ENCODE measurements at places on chromosomes 6 and 20. TPM values are rescaled to one million over a fixed set of nuclear protein-coding genes. Genes with fewer than 3 reads are reported as not detected.

RUNX2 gene
- polyA plus RNA-seq: 4.5 TPM

HLA-DQA2 gene
- 0.77 TPM for polyA plus RNA-seq

CHRNA4 gene
- not detected for polyA plus RNA-seq

SKIC2 gene
- 21.8 TPM for polyA plus RNA-seq

PKIB gene
- 0.24 TPM for polyA plus RNA-seq

SSTR4 gene
- not detected for polyA plus RNA-seq

TGM3 gene
- polyA plus RNA-seq: not detected

CD83 gene
- polyA plus RNA-seq: 4.8 TPM

NOX3 gene
- polyA plus RNA-seq: not detected

SLC17A3 gene
- polyA plus RNA-seq: not detected

DNA sequence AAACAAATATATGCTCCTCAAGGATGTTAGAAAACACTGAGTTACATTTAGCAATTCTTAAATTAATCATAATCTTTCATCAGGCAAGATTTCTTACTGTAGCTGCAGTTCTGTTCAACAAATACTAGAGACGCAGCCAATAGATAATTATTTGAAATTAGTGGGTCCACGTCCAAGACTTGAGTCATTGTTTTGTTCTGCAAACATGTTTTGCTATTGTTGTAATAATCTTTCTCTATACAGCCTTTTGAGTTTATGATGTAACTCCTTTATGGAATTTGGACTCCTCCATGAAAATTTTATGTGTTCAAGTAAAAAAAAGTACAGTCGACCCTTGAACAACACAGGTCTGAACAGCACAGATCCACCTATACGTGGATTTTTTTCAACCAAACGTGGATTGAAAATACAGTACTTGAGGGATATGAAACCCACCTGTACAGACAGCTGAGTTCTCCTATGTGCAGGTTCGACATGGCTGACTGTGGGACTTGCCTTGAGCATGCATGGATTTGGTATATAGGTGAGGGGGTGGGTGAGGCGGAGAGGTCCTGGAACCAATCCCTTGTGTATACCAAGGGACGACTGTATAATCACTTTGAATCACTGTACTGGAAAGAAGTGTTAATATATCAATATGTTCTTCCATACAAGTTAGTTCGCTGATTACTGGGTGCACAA lies 41.3 kb upstream of the SLC22A16 start:
- no peak for DNase-seq
- no peaks in the 10 kb centered on the region for H3K36me3 ChIP-seq
- H3K4me3 ChIP-seq: no peak overlapping the region
- H3K27ac ChIP-seq: no peak overlapping the region

- H3K27me3 ChIP-seq: no peaks in the 10 kb centered on the region
- no peaks in the 10 kb centered on the region for H3K4me1 ChIP-seq
- no peak for DNase-seq
- no peak overlapping the region for H3K4me3 ChIP-seq
- H3K27ac ChIP-seq: no peak overlapping the region
These were observed 108.6 kb downstream of the DLL1 start for GRCh38 chr6:170182093-170182780.

GRCh38 chr20:3434232-3434631 lies 26.8 kb upstream of the DNAAF9 start:
- no peaks in the 10 kb centered on the region for H3K27me3 ChIP-seq
- H3K27ac ChIP-seq: no peak overlapping the region
- H3K4me3 ChIP-seq: no peak overlapping the region

- H3K4me3 ChIP-seq: no peak overlapping the region
- H3K27me3 ChIP-seq: no peaks in the 10 kb centered on the region
- no peak overlapping the region for H3K27ac ChIP-seq
- no peaks in the 10 kb centered on the region for H3K4me1 ChIP-seq
These were observed 41.3 kb downstream of the REV3L start for GRCh38 chr6:111441678-111442243.

DNA sequence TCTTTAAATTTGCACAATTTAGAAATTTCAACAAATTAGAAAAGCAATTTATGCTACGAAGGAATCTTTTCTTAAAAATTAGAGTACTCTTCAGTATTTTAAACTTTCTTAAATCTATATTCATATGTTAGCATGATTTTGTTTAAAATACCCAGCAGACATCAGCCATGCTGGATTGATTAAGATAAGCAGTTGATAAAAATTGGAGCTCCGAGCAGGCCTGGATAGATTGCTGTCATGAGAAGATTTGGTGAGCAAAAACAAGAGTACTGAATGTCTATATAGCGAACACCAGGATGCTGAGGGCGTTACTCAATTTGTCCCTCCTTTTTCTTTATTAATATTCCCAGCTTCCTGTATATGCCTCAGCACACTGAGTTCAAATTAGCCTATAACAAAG lies 108.4 kb upstream of the SLC35B3 start:
- no peak for DNase-seq
- H3K27ac ChIP-seq: no peak overlapping the region
- H3K4me1 ChIP-seq: no peaks in the 10 kb centered on the region
- no peak overlapping the region for H3K4me3 ChIP-seq
- H3K27me3 ChIP-seq: no peaks in the 10 kb centered on the region

DNA sequence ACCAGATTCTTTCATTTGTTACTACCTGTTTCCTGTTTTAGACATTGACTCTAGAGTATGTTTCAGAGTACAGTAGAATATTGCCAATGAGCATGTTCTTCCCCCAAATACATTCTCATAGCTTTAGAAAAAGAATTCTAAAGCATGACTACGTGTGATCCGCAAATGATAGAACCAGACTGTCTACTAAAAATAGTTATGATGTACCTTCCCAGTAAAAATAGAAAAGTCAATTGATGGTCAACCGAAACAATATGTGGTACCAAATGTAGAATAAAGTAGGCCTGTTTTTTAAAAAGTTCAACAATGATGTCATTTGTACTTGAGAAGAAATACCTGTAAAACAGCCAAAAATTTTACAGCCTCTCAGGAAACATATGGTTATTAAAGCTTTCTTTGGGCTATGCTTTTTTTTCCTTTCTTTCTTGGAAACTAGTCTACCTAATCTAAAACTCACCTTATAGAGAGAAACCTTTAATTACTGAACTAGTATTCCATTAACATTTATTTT lies 130.1 kb upstream of the MTHFD1L start:
- H3K36me3 ChIP-seq: no peaks in the 10 kb centered on the region
- no peak overlapping the region for H3K4me3 ChIP-seq
- no peak for DNase-seq
- H3K27me3 ChIP-seq: no peaks in the 10 kb centered on the region
- H3K27ac ChIP-seq: no peak overlapping the region
- no peaks in the 10 kb centered on the region for H3K4me1 ChIP-seq

- DNase-seq: no peak
- no peak overlapping the region for H3K4me3 ChIP-seq
- H3K27me3 ChIP-seq: no peaks in the 10 kb centered on the region
These were observed 349.0 kb downstream of the PRL start for GRCh38 chr6:21947731-21948386.

DNA sequence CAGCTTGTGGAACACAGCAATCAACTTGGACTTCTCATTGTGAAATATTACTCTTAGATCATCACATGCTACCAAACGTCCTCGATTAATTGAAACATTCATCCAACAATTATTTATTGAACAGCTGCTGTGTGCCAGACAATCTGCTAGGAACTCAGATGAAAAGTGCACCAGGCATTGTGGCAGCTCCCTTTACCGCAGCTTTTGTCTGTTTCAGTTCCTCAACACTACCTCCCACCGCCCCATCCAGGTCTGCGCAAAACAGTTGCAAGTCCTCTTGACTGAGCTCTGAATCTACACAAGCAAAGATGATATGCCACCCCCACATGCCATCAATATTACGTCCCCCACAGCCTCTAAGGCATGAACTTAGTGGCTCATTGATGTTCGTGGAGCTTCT lies 1094.4 kb upstream of the MAP3K7 start:
- no peaks in the 10 kb centered on the region for H3K27me3 ChIP-seq
- no peaks in the 10 kb centered on the region for H3K36me3 ChIP-seq
- no peaks in the 10 kb centered on the region for H3K4me1 ChIP-seq
- no peak overlapping the region for H3K4me3 ChIP-seq

- H3K27me3 ChIP-seq: no peaks in the 10 kb centered on the region
- peak overlapping the region; percentile 85 for H3K27ac ChIP-seq
- H3K36me3 ChIP-seq: no peaks in the 10 kb centered on the region
- no peak for DNase-seq
- H3K4me1 ChIP-seq: peaks cover 31% of the 10 kb centered on the region
- peak overlapping the region; percentile 98 for H3K4me3 ChIP-seq
These were observed 852 bp downstream of the GMNN start for GRCh38 chr6:24775520-24776058.

DNA sequence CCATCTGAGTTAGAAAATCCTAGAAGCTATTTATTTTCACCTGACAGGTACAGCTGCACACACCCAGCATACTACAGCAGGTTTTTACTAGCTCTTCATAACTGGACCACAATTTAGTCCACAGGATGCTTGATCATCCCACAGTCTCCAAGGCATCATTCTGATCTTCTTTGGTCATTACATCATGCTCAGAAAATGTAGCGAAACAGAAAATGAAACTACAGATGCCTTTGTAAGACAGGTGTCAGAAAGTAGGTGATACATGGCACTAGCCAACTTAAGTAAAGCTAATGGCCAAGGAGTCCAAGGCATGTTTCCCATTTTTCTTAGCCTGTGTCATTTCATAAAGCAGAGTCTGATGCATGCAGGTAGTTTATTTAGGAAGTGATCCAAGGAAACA lies 102.3 kb downstream of the HTR1B start:
- DNase-seq: no peak
- no peaks in the 10 kb centered on the region for H3K27me3 ChIP-seq
- H3K36me3 ChIP-seq: no peaks in the 10 kb centered on the region
- no peak overlapping the region for H3K4me3 ChIP-seq
- H3K4me1 ChIP-seq: no peaks in the 10 kb centered on the region

- H3K4me3 ChIP-seq: no peak overlapping the region
- H3K27ac ChIP-seq: no peak overlapping the region
- H3K4me1 ChIP-seq: no peaks in the 10 kb centered on the region
- no peaks in the 10 kb centered on the region for H3K27me3 ChIP-seq
These were observed 137.3 kb upstream of the PDE10A start for GRCh38 chr6:165800337-165800736.

GRCh38 chr20:51034476-51034875 lies 11.6 kb upstream of the KCNG1 start:
- no peaks in the 10 kb centered on the region for H3K4me1 ChIP-seq
- H3K27ac ChIP-seq: no peak overlapping the region
- no peak for DNase-seq
- H3K4me3 ChIP-seq: no peak overlapping the region
- no peaks in the 10 kb centered on the region for H3K36me3 ChIP-seq

DNA sequence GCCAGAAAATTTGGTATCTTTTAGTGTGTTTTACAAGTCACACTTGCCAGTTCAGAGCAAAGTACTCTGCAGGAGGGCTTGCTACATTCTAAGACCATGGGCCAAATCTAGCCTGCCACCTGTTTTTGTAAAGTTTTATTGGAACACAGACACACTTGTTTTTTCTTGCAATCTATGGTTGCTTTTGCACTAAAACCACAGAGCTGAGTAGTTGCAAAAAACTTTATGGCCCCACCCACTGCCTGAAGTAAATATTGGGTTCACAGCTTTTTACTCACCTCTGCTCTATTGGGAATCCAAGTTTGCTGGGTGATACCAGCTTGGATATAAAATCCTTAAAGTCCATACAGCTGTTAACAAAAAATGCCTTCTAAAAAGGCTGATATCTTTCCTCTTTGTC lies 109.0 kb downstream of the ZFP64 start:
- H3K4me3 ChIP-seq: no peak overlapping the region
- H3K27me3 ChIP-seq: no peaks in the 10 kb centered on the region
- no peak overlapping the region for H3K27ac ChIP-seq
- H3K4me1 ChIP-seq: peaks cover 7% of the 10 kb centered on the region
- DNase-seq: no peak
- no peaks in the 10 kb centered on the region for H3K36me3 ChIP-seq

GRCh38 chr20:60729135-60729900 lies 522.7 kb upstream of the CDH4 start:
- no peaks in the 10 kb centered on the region for H3K36me3 ChIP-seq
- DNase-seq: no peak
- H3K4me3 ChIP-seq: no peak overlapping the region

GRCh38 chr20:19993958-19994669 lies 23.0 kb upstream of the NAA20 start:
- H3K27ac ChIP-seq: no peak overlapping the region
- no peak overlapping the region for H3K4me3 ChIP-seq
- H3K27me3 ChIP-seq: no peaks in the 10 kb centered on the region
- H3K4me1 ChIP-seq: no peaks in the 10 kb centered on the region
- no peaks in the 10 kb centered on the region for H3K36me3 ChIP-seq

DNA sequence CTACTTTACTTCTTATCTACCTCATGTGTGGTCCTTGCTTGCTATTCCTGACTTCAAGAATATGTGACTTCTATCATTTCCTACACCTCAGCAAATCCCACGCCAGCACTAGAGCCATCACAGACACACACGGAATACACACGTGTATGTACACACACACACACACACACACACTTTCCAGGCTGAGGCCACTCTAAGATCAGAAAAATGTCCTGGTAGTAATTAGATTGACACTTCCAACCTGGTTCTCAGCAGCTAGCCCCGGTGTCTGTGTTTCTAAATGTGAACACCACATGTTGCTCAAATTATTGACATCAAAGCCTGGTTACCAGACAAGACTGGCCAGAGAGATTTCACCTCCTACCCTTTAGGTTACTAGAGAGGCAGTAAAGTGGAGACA lies 54.1 kb upstream of the SASH1 start:
- H3K4me3 ChIP-seq: no peak overlapping the region
- no peaks in the 10 kb centered on the region for H3K27me3 ChIP-seq
- H3K4me1 ChIP-seq: no peaks in the 10 kb centered on the region

DNA sequence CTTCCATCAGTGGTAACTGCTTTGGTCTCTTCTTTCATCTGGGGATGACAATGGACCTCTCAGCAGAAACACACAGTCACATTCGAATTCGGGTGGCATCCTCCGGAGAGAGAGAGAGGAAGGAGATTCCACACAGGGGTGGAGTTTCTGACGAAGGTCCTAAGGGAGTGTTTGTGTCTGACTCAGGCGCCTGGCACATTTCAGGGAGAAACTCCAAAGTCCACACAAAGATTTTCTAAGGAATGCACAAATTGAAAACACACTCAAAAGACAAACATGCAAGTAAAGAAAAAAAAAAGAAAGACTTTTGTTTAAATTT lies 6.1 kb downstream of the EDN1 start:
- no peaks in the 10 kb centered on the region for H3K4me1 ChIP-seq
- H3K27ac ChIP-seq: no peak overlapping the region
- H3K27me3 ChIP-seq: peaks cover 14% of the 10 kb centered on the region
- H3K36me3 ChIP-seq: no peaks in the 10 kb centered on the region
- no peak overlapping the region for H3K4me3 ChIP-seq

GRCh38 chr6:140713495-140713894 lies 1339.0 kb upstream of the CITED2 start:
- H3K4me3 ChIP-seq: no peak overlapping the region
- H3K27ac ChIP-seq: no peak overlapping the region
- no peak for DNase-seq

GRCh38 chr6:92354270-92354829 lies 1065.0 kb downstream of the EPHA7 start:
- no peak for DNase-seq
- no peak overlapping the region for H3K4me3 ChIP-seq
- H3K36me3 ChIP-seq: no peaks in the 10 kb centered on the region
- no peak overlapping the region for H3K27ac ChIP-seq
- H3K4me1 ChIP-seq: no peaks in the 10 kb centered on the region

- H3K27me3 ChIP-seq: no peaks in the 10 kb centered on the region
- H3K36me3 ChIP-seq: no peaks in the 10 kb centered on the region
- peak overlapping the region; percentile 68 for H3K4me3 ChIP-seq
- no peak for DNase-seq
- H3K27ac ChIP-seq: peak overlapping the region; percentile 38
- peaks cover 31% of the 10 kb centered on the region for H3K4me1 ChIP-seq
These were observed 882 bp upstream of the FAM184A start for GRCh38 chr6:119079283-119079809.

Measured in CD4-positive, alpha-beta memory T cell (primary cell).